ENCODE measurements at places on chromosomes 11 and 22.

GRCh38 chr11:114452399-114452798, 13.1 kb downstream of the REXO2 start:
- no peak for DNase-seq

DNA sequence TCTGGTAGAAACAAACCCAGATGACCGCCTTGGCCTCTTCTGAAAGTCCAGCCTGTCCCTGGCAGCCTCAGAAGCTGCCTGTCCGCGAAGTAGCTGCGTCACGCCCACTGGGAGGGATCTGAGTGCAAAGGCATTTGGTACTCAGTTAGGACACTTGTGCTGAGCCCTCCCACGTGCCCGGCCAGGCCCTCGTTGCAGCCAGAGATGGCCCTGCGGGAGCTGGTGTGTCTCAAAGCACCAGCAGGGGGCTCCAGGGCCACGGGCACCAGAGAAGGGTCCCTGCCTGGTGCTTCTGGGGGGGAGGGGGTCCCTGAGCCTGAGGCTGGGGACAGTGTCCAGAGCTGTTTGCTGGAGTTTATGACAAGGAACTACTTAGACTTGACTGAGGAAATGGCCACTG, 5.8 kb downstream of the SELENOO start:
- DNase-seq: no peak

DNA sequence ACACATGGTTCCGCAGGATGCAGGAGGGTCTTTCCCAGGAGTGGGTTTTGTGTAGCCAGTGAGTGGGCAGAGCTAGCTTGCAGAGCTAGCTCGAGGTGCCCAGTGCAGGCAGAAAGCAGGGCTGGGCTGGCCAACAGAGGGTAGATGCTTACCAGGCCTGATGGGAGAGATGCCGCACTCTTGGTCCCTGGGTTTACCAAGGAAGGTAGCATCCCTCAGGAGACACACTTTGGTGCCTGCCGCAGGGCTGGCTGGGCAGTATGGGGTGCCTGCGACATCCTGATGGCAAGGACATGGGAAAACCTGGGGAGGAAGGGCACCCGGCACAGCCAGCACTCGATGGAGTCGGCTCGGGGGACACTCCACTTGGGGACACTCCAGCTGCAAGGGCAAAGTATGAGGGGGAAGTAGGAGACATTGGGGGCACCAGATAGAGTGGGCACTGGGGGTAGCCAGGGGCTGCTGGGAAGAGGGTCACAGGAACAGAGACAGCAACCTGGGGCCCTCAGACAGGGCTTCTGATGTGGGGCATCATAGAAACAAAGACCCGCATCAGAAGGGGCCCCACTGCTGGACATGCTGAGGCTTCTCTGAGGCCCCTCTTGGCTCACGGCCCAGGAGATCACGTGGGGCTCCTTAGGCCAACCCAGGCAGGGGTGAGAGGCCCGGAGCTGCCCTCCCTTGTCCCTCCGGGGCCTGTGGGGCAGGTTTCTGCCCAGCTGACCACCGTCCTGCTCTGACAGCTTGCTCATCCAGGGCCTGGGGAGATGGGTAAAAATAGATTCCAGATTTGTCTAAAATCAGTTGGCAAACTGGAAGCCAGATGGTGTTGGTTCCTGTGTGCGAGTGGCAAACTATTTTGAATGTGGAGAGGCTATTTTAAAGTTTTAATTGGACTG, 89.8 kb downstream of the MORC2 start:
- no peak for DNase-seq

- DNase-seq: no peak
Measured at GRCh38 chr22:42473484-42474193, 41.4 kb upstream of the NFAM1 start.

- no peak for DNase-seq
Measured at GRCh38 chr11:60194511-60194910, 11.6 kb upstream of the MS4A6A start.

- no peak for DNase-seq
Measured at GRCh38 chr22:37311761-37312312, 29.5 kb downstream of the CYTH4 start.

GRCh38 chr22:33126881-33127280, 68.7 kb upstream of the SYN3 start:
- DNase-seq: no peak

GRCh38 chr22:27358096-27358870, 443.3 kb downstream of the MN1 start:
- DNase-seq: no peak

DNA sequence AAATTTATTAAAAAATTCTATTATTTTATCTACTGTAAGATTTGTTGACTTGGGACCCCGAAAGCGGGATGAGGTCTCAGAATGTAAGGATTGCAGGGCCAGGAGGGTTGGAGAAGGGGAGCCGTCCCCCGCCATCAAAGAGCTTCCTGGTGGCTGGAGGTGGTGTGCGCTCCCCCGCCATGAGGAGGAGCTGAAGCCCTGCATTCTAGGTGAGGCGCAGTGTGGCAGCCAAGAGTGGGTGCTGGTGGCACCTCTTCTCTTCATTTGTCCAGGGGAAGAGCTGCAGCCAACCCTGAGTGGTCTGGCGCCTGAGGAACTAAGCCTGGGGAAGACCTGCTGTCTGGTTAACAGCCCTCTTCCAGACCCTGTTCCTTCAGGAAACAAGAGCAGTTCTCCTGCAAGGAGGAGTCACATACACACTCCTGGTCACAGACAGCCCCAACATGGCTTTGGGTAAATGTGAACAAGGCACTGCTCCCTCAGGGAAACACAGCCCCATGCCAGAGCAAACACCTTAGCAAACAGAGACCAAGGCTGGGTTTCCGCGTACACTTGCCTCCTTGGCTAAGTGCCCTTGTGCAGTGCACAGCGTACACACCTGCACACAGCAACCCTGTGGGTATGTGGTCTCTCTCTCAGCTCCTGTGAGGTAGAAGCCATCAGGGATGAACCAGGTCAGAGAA, 17.3 kb downstream of the RTN4RL2 start:
- no peak for DNase-seq

- DNase-seq: no peak
Measured at GRCh38 chr11:12075822-12076821, 34.3 kb upstream of the MICAL2 start.

- no peak for DNase-seq
Measured at GRCh38 chr11:5807580-5807979, 1.1 kb upstream of the OR52N2 start.

- no peak for DNase-seq
Measured at GRCh38 chr22:22995166-22995565, 75.2 kb upstream of the GNAZ start.

GRCh38 chr11:60242740-60243239, at the start of gene MS4A4E:
MS4A4E (minus strand) TSS chr11:60243137; CDS start chr11:60230055, 13,082 bp downstream.
- DNase-seq: no peak

GRCh38 chr11:72981080-72981479, 161.0 kb downstream of the FCHSD2 start:
- no peak for DNase-seq

- no peak for DNase-seq
Measured at GRCh38 chr22:39362932-39363331, 13.1 kb downstream of the SYNGR1 start.

DNA sequence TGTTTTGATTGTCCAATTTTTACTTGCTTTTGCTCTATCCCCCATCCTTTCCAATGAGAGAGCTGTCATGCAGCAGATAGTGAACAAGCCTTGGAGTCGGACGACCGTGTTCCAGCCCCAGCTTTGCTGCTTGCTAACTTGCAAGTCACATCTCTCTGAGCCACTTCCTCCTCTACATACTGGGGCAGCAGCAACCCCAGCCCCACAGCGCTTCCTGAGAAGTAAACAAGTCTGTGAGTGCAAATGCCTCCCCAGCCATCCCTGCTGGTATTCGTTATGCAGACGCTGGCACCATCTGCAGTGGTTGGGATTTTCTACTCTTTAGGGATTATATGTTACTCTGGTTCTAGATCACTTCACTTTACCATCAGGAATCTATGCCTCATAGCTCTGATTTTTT, 35.0 kb downstream of the TPBGL start:
- DNase-seq: peak; percentile 19

GRCh38 chr22:26225207-26225606, 55.9 kb downstream of the SEZ6L start:
- no peak for DNase-seq

- DNase-seq: no peak
Measured at GRCh38 chr22:24355574-24355973, 71.8 kb upstream of the ADORA2A start.

DNA sequence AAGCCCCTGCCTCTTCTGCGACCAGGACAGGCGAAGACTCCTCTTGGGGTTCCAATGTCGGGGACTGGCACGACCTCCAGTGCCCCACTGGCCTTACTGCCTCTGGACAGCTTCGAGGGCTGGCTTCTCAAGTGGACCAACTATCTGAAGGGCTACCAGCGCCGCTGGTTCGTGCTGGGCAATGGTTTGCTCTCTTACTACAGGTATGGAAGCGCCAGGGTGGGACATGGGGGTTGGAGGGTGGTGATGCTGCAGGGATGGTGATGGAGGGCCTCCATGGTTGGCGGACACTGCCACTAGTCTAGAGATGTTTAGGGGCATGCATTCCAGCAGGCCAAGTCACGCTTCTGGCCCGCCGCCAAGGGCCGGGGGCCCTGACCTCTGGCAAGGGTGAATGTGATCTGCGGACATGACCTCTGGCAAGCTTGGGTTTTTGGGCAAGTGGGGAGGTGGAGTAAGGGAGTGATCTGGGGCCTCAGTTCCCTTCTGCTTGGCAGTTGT, 727 bp downstream of the OSBP2 start:
- no peak for DNase-seq

- no peak for DNase-seq
Measured at GRCh38 chr11:43561832-43562231, 118.7 kb upstream of the HSD17B12 start.

DNA sequence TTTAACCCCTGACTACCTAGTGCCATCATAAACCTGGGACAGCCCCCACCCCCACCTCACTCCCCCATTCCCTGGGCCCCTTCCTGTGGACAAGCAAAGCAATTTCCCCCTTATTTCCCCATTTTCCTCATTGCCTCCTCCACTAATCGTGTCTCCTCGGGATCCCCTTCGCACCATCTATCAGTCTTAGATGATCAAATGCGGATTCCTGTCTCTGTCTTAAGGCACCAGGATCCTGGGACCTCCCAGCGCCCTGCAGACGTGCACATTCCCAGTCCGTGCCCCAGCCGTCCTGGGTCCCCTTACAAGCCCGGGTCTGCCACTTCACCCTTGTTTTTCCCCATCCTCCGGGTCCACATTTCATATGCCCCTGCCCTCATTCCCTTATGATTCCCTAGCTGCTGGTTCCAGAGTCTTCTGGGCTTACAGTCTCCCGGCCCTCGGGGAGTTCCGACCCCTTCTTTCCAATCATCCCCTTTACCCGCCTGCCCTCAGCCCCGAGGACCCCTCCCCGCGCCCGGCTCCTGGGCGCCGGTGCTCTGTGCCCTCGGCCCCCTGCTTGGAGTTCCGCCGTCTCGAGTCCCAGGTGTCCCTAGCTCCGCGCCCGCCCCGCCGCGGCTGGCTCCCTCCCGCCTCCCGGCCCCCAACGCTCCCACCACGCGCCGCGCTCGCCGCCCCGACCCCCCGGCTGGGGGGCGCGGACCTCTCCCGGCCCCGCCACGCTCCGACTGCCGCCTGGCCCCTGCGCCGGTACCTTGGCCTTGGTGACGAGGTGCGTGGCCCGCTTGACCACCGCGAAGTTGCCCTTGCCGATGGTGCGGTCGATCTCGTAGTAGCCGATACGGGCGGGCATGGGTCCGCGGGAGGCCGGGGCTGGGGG, 599 bp downstream of the SIK3 start:
- DNase-seq: peak; percentile 37

DNA sequence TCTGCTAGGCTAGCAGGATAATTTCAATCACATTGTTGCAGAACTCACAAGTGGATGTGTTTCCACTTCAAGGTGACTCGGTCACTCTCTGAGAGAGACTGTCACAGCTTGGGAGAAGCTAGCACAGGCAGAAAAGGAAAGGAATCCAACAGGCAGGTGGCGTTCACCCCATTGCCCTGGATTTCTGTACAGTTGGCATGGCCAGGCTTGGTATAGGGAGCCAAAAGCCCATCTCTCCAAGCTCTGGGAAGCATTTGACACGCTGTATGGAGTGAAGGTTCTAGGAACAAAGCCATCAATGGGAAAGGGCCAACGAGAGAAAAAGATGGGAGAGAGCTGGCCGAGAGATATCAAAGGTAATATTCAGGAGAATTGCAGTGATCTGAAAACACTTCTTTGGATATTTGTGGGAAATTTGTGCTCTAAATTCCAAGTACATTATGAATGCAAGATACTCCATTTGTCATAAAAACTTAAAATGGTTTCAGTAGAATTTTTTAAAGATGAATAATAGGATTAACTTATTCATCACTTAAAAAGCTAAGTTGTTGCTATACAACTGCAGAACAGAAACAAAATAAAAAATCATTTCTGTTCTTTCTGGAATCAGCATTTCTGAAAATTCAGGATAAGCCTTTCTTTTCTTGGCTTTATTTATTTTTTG, 223.5 kb upstream of the NTM start:
- DNase-seq: no peak

DNA sequence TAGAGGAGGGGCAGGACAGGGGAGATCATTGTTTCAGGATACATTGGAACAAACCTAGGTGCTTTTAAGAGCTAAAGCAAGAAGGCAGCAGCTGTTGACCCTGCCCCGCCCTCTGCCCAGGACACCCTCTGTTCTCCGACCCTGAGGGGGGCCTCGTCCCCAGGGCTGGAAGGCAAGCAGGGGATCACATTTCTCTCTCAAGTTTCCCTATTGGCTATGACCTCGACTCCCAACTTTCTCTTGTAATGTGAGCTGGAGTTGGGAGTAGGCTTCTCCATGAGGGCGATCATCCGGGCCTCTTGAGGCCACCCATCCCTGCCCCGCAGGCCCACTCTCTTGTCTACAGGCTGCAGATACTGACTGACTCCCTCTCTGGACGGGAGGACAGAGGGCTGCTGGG, 37.7 kb downstream of the DSCAML1 start:
- DNase-seq: no peak

DNA sequence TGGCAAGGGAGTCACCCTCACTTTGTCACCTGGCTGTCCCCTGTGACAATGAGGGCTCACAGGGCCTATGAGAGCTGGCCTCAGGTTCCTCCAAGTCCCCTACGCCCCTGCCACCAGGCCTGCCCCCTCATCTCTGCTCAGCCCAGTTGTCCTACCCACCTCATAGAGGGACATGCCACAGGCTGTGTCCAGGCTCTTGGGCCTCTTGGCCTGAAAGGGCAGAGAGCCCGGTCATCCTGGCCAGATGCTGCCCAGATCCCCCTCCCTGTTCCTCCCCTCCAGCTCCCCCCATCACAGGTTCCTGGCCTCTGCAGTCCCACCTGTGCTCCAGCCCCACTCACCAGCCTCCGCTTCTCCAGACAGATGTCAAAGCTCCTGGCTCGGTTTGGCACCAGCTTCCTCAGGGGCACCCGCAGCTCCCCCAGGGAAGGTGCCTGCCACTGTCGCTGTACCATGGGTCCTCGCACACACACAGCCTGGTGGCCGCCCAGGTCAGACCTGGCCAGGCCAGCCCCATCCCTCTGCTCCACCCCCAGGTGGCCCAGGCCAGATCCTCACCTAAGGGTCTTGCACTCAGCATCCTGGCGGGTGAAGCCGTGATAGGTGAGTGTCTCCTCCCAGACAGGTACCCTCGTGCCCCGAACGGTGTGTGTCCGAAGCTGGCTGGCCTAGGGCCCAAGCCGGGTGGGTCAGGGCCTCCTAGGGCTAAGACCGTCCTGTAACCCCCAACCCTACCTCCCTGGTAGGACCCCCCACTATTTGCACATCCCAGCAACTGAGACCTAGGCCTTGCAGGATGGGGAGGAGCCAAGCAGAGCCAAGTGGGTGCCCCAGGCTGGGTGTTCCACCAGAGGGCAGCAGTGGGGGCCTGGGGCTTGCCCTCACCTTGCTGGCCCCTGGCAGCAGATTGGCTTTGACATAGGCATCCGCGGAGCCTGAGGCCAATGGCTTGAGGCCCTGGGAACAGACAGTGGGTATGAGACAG, 8.3 kb downstream of the NDUFV1 start:
- DNase-seq: peak; percentile 46

GRCh38 chr11:64935359-64936081, at the start of gene GPHA2:
GPHA2 (minus strand) TSS chr11:64935893; CDS start chr11:64935460, 433 bp downstream.
- no peak for DNase-seq

All from stimulated activated naive B cell treated with anti-CD40 and anti-IgM and Interleukin-4, amounts not matched to agents 10 μg/mL and 1 μg/mL and 100 μg/mL, for 72 hours (primary cell).